ENCODE measurements at places on chromosomes 12 and 14.

GRCh38 chr14:81153187-81153586 is 67.6 kb downstream of the GTF2A1 start:
- no peak for DNase-seq

GRCh38 chr14:88870777-88871176 is 46.3 kb downstream of the TTC8 start:
- DNase-seq = no peak

- no peak for DNase-seq
These were observed 3.9 kb upstream of the BTG1 start for GRCh38 chr12:92149563-92149962.

DNA sequence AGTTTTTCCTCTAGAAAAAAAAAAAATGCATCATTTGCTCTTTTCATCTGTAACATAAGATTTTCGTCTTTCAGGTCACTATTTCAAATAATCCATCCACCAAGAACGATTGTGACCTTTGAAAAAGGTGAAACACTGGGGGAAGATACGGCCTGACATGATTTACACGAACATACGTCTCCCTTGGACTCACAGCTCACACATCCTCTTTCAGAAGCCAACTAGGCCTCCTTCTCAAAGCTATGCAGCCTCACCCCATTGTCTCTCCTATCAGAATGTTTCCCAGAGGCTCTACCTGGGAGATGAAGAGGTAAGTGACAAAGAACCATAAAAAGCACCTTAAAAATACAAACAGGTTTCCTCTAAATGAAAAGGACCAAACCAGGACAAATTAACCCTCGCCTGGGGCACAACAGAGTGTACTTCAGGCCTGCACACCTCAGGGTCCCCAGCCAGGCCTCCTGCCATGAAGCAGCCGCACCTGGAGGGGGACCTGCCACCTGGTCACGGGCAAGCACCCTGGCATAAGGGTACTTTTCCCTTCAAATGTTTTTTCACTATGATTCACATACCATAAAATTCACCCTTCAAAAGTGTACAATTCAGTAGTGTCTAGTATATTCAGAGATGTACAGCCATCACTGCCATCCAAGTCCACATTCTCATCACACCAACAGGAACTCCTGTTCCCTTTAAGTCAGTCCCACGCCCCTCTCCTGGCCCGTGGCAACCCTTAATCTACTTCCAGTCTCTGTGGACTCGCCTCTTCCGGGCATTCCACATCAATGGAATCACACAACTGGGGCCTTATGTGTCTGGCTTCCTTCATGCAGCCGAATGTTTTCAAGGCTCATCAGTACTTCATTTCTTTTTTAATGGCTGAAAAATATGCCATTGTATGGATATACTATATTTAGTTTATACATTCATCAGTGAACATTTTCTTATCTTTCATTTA is 5.4 kb downstream of the SLC15A4 start:
- DNase-seq = no peak

DNA sequence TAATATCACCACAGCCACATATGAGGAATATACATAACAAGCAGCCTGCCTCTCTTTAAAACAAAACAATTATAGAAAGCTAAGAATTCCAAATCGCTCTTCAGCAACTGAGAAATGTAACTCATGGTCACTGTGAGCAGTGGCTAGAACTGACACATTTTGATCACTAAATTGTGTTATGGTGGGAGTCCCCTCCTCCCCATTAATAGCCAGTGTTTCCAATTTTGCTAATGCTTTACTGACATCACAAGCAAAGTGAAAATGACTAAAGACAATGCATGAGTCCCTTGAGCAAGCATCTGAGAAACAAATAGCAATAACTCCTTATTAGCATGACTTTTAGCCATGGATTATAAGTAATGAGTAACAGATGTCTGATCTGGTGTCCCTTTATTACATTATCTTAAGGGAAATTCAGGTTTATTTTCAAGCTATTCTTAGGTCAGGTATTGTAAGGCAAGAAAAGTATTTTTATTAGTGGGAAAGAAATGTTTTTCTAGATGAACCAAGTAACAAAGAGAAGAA is 148.3 kb downstream of the KCNH5 start:
- no peak for DNase-seq

- no peak for DNase-seq
These were observed 454.2 kb downstream of the AEBP2 start for GRCh38 chr12:19893514-19893913.

- no peak for DNase-seq
These were observed 21.0 kb upstream of the PLEKHG3 start for GRCh38 chr14:64683264-64683663.

DNA sequence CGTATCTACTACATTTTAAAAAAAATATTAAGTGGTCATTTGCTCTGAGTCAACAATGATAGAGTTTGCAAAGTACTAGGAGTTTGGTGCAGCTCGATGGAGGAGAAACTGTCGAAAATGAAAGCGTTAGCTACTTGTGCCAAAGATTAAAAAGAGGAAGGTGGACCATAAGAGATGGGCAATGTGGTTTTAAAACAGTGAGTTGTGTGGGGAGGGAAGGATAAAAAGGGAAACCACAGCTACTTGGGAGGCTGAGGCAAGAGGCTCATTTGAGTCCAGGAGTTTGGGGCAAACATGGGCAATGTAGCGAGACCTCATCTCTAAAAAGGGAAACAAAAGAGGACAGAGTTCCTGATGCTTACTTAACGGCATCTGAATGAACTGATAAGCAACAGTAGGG is 18.2 kb upstream of the STRAP start:
- no peak for DNase-seq

DNA sequence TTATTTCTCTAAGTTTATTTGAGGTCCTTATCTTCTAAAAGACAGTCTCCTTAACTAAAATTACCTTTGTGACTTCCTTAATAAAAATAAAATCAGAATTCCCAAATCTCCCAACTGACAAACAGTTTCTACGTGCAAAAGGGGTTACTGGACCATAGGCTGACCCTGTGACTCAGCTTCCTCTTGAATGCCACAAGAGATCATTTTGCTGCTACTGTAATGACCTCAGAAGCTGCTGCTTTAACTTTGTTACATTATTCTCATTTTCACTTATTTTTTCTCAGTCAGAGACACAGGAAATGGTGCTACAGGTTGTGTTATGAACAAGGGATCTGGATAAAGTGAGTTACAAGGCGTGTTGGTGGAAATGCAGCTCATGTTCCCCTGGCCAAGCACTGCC is 132.2 kb upstream of the TMTC2 start:
- DNase-seq = no peak

DNA sequence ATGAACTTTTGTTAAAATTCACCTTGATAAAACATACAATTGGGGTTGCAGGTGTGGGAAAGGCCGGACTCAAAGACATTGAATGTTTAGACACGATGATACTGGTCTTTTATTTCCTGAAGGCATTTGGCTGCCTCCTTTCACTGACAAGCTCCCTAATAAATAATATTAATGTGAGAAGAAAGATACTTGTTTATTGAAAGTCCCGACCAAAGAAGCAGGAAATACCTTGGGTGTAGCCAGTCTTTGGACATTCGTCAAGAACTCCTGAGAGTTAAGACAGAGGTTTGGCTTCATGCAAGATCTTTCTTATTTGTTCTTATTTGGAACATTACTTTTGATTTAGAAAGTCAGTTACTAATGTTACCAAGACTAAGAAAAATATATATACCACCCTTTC is 1133.8 kb upstream of the SEL1L start:
- no peak for DNase-seq

- no peak for DNase-seq
These were observed 20.7 kb downstream of the PHLDA1 start for GRCh38 chr12:76010732-76011458.

DNA sequence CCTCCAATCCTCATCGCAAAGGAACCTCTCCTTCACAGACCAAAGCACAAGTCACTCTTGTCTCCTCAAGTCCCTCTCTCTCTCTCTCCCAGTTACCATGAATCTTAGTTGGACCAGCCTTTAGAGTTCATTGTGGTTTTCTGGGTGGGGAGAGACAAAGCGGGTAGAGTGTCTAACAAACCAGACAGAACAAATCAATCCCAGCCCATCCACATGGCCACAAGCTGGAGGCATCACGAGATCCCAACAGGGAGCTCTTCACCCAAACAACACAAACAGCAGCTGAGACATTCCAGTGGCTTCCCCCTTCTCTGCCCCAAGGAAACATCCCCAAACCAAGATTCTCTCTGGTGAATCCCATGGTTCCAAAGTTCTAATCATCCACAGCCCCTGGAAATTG is 22.4 kb downstream of the ACTN1 start:
- no peak for DNase-seq

DNA sequence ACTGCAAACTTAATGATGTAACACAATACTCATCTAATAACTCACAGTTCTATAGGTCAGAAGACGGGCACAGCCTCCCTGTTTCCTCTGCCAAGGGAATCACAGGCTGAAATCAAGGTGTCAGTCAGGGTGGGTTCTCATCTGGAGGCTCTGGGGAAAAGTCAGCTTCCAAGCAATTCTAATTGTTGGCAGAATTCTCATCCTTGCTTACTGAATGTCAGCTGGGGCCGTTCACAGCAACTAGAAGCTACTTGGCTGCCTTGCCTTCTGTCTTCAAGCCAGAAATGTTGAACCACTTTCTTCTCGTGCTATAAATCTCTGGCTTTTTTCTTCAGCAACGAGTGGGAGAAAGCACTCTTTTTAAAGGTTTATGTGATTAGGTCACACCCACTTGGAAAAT is 80.1 kb upstream of the PDZRN4 start:
- no peak for DNase-seq

GRCh38 chr12:125773033-125773640 is 707.9 kb downstream of the AACS start:
- DNase-seq = peak; percentile 59

- DNase-seq = peak; percentile 18
These were observed 13.3 kb downstream of the C12orf75 start for GRCh38 chr12:105343836-105344235.

DNA sequence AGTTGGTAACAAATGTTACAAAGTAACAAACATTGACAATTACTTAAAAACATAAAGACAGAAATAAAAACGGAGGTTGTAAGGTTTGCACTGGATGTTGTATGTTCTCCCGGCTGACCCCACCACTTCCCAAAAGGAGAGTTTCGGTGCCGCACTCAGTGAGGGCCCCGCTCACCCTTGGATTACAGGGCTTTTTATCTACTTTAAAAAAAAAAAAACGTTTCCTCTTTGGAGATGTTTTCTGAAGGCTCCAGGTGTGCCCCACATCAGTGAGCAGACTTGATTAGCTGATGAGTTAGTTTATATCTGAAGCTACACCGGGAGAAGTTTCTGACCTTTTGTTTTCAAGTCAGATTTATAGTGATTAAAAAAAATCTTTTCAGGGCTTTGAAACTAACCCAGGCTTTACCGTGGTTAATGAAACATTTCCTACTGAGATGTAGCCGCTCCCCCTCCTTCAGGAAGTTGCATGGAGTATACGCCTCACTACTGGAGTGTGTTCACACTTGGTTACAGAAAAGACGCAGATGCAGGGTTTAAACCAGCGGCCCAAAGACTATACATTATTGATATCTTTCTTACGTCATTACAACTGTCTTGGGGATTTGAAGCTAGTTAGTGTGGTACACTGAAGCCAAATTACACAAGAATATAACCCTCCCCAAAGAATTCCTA is 38.0 kb upstream of the BCL7A start:
- no peak for DNase-seq

DNA sequence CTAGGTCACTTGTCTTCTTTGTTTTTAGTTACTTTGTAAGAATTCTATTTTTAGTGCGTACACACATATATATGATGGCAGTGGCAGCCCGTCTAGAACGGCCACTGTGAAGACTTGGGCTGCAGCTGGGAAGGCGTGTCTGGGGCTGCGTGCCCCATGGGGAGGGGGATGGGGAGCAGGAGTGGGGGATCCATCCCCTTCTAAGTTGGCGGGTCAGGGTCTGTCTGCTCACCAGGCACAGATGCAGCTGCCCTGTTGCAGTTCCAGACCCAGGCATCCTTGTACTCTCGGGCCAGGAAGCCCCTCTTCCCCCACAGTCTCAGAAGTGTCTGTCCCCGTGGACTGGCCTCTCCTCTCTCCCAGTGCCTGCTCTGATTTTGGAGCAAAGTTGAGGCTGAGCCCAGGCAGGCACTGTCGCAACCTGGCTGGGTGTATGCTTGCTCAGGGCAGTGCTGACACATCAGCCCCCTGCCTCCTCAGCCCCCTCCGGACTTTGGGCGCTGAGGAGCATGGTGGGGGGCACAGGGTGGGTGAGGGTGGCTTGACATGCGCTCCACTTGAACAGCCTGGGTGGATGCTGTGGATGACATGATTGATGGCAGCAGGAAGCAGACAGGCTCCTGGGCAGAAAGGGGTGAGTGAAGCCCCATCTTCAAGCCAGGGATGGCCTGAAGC is 271.2 kb upstream of the NAV3 start:
- DNase-seq = no peak

- DNase-seq = no peak
These were observed 12.9 kb downstream of the LRIG3 start for GRCh38 chr12:58907391-58907790.

GRCh38 chr14:33250963-33251362 is 312.3 kb downstream of the NPAS3 start:
- no peak for DNase-seq

DNA sequence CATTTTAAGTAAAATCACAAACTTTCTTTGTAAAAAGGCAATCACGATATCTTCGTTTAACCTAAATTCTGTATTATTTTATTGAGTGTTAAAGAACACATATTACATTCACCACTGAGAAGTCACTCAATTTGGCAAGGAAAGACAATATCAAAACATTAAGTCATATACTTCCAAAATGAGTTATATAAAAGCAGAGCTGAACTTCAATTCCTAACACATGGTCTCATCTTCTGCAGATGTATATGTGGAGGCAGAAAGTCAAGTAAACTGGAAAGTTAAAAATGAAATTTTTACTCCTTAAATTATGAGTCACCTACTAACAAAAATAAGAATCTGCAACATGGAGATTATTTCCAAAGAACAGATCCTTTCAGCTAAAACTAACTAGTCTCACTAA is 28.7 kb downstream of the BMAL2 start:
- DNase-seq = no peak

GRCh38 chr12:31627456-31628054 is 31.9 kb upstream of the ETFBKMT start:
- no peak for DNase-seq

DNA sequence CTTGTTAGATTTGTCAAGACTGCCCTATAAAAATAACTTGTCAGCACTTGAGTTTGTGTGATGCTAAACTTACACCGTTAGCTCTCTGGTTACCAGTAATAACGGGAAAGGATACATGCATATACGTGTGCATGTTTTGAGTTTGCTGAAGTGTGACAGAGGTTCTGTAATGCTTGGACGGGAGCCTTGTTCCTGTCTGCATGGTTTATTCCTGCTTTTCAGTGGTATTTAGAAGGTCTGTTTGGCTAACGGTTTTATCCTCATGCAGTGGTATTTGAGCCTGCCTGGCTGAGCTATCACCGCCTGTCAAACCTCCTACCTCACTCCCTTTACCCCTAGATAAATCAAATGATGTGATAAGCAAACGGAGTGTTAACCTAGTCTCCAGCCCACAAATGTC is 305.6 kb downstream of the GALC start:
- DNase-seq = no peak

GRCh38 chr14:55731881-55732498 is 152.0 kb downstream of the KTN1 start:
- peak; percentile 55 for DNase-seq

DNA sequence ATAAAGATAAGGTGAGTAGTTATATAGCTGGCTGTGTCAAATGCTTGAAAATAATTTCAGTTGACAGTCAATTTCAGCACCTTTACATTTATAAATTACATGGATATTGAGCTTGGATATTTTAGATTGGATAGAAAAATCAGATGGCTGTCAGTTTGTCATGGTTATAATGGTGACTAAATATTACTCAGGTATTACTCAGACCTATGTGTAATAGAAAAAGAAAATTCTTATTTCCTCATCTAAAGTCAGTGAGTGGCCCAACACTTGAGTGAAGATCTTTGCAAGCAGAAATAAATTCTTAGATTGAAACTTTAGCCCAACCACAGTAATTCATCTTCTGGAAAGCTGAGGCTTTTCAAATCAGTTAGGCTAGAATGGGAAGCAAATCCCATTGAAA is 354.4 kb downstream of the NAV3 start:
- DNase-seq = no peak

Data from ecto neural progenitor cell (in vitro differentiated cells).